Stimulated activated CD4-positive, alpha-beta T cell treated with anti-CD3 and anti-CD28 coated beads, Interleukin-12 subunit alpha, Interleukin-12 subunit beta, amount 100 ng/mL, for 24 hours (primary cell): ENCODE measurements at places on chromosomes 7 and 10.

GRCh38 chr10:71073451-71074175, 138.8 kb upstream of the UNC5B start:
- DNase-seq, result no peak

DNA sequence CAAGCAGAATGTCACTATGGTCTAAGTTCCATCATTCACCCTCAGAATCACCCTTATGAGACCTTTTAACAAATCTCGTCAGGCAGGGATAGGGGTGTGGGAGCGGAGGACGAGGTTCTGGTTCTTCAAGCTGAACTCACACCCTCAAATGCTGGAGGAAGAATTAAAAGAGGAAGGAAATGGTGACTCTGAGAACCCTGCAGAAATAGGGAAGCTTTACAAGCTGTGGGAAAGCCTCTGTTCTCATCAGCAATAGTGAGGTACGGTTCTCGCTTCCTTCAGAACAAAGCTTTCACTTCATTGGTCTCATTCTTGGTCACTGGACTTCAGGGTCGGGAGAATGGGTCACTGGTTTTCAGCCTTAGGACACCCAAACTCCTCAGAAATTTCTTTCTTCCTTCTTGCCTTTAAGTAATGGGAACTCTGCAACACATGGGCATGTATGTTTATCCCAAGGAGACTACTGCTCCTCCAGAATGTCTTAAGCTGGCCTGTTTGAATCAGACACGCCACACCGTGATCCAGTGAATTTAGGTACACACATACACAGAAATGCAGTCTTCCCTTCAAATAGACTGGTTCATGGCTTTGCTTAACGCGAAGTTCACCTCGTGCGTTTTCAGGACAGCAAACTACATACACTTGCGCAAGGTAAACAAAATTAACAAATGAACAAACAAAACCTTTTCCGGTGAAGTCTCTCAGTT, 226.0 kb downstream of the SFMBT2 start:
- no peak for DNase-seq

GRCh38 chr7:55527307-55527706, 45.0 kb downstream of the VOPP1 start:
- DNase-seq, result no peak

DNA sequence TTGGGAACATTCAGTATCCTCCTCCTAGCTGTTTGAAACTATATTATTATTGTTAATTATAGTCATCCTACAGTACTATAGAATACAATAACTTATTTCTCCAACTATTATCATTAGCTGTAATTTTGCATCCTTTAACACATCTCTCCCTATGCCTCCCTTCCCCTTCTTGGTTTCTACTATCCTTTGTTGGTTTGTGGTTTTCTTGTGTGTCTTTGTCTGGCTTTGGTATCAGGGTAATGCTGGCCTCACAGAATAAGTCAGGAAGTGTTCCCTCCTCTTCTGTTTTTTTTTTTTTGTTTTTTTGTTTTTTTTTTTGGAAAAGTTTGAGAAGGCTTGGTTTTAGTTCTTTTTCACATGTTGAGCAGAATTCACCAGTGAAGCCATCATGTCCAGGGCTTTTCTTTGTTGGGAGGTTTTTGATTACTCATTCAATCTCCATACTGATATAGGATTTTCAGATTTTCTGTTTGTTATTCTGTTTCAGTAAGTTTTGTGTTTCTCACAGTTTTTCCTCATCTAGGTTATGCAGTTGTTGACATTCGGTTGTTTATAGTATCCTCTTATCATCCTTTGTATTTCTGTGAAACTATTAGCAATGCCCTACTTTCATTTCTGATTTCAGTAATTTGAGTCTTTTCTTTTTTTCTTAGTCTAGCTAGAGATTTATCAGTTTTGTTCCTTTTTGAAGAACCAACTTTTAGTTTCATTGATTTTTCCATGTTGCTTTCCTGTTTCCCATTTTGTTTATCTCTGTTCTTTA, 21.6 kb downstream of the C1GALT1 start:
- no peak for DNase-seq

DNA sequence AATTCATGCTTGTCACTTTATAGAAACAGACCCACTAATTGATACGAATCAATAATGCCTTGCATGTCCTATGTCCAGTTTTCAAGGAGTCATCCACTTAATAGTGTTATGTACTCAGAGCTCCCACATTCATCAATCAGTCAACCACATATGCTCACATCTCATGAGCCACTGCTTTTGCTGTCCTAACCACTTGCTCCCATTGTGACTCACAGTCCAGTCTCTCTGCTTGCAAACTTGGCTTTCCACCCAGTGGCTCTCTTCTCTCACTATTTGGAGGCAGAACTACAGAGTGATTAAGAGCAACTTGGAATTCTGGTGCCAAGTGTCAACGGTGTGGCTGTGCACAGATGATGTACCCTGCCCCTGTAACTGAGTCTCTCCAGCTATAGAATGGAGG, 166.0 kb downstream of the SNX13 start:
- no peak for DNase-seq

GRCh38 chr7:19119372-19119771, 1.9 kb upstream of the TWIST1 start:
- DNase-seq, result no peak

- no peak for DNase-seq
Observed at GRCh38 chr7:134782121-134782623, 2.7 kb downstream of the CALD1 start.

DNA sequence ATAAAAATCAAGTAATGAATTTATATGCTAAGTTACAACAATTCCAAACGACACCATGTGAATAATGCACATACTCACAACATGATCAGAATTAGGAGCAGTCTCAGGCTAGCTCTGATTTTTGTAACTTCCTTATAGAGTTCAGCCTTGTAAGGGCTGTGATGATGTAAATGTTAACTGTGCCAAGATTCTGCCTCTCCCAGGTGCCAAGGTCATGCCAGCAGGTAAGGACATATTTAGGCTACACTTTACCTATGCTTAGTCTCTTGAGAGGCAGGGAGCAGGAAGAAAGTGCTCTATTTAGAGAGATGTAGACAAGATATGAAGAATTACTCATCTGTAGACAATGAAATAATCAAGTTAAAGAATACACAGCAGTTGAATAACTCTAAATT, 53.6 kb upstream of the AGR3 start:
- DNase-seq, result no peak

- no peak for DNase-seq
Observed at GRCh38 chr10:88297103-88297502, 286.0 kb downstream of the RNLS start.

DNA sequence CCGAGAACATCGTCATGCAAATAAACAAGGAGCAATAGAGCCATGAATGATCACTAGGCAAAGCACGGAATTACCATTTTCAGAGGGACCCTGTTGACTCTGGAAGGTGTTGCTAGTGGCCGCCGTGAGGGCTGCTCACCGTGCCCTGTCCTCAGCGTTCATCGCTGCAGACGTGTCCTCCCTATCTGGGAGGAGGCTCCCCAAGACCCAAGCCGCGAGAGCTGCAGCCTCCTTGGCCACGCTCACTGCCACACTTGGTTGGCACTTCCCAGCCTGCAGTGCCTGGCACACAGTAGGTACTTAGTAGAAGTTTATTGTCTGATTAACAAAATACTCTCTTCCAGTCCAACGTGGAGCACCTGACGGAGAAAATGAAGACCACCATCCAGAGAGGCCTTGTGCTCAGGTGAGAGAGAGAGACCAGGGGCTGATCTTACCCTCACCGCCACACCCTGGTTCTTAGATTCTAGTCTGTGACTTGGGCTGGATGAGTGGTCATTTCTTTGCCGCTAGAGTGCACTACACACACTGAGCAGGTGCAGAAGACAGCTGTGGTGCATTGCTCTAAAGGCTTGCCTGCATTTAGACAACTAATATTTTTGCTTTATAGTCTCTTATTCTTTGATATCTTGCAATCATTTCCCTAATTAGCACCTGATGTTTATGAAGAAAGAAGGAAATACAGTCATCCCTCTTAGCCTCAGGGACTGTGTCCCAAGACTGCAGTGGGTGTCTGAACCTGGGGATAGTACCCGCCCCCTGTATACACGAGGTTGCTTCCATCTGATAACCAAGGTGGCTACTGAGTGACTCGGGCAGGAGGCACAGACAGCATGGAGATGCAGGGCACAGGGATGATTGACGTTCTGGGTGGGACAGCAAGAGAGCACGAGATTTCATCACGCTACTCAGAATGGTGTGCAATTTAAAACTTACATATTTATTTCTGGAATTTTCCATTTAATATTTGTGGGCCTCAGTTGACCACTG, 40.3 kb downstream of the PITRM1 start:
- no peak for DNase-seq

DNA sequence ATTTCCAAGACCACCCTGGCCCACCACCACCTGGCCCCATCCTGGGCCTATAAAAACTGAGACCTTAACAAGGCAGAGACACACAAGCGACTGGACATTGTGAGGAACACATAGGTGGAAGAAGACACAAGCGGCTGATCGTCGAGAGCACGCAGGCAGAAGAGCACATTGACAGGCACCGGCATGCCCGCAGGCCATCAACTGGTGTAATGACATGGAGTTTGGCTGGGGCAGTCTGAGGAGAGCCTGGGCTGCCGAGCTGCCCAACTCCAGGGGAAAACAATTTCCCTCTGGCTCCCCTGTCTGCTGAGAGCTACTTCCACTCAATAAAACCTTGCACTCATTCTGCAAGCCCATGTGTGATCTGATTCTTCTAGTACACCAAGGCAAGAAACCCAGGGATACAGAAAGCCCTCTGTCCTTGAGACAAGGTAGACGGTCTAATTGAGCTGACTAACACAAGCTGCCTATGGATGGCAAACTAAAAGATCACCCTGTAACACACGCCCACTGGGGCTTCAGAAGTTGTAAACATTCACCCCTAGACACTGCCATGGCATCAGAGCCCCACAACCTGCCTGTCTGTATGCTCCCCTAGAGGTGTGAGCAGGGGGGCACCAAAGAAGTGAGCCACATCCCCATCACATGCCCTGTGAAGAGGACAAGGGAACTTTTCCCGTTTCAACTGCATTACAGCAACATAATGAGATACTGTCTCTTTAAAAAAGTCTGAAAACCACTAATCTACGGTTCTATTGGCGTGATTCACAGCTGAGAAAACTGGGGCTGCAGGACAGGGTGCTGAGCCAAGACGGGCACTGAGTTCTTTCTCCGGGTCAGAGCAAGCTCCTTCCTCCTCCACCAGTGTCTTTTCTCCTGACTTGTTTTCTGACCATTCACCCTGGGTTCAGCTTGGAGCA, 18.5 kb upstream of the TNS3 start:
- no peak for DNase-seq

DNA sequence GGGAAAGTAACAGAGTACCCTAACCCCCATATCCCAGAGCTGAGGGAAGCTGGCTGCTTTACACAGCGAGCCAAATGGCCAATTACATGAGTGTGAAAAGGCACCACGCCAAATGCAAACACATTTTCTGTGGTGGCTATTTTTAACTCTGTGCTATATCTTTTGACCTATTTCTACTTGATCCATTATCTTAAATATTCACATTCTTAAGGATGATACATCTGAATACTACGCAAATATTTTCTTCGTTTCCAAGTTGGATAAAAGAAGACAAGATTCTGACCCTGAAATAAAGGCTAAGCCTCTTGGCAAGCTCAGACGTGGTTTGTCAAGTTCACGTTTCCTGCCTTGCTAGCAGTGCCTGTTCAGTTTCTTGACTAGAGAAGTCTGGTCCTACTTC, 146.7 kb upstream of the TMEM196 start:
- no peak for DNase-seq

DNA sequence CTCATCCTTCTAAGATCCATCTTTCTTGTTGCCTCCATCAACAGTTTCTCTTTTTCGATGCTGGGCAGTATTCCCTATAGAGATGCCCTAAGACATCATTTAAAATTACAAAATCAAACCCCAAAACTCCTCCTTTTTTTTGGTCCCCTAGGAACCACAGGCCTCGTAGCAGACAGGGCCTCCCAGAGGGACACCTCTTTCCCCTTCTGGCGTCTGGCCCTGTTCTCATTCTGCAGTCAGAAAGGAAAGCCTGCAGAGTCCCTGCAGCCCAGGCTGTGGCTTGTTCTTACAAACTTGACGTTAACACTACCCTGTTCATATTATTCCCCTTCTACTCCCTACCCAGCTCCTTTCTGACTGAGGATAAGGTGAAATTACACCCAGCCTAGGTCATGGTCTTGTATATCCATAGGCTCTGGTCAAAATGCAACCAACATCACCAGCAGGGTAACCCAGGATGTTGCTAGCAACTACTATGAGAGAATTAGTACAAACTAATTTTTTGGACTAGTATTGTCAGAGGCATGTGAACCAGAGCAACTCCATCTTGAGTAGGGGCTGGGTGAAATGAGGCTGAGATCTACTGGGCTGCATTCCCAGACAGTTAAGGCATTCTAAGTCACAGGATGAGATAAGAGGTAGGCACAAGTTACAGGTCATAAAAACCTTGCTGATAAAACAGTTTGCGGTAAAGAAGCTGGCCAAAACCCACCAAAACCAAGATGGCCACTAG, 3.5 kb upstream of the EPHA1 start:
- no peak for DNase-seq

DNA sequence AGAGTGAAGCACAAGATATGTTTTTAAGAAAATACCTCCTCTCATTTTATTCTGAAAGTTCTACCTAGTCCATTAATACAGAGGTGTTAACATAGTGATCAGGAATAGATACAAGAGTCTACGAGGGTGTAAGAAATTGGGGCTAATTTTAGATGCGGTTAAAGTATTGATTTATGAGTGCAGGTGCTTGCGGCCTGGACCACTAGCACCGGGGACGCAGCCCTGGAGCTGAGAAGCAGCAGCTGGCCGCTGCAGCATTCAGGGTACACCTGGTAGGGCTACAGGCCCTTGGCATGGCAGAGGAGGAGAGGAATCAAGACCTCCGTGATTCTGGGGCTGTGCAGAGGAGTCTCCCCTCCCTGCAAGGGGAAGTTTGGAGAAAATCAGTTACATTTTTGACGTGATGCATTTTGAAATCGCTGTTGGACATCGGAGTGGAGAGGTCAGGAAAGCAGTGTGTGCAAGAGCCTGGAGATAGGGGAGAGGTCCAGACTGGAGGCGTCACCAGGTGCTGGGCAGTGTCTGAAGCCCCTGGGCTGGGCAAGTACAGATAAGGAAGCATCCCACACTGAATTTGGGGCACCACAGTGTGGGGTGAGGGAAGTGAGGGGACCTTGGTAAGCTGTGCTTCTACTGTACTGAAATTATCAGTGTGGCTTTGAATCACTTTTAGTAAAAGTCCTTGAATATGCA, 112.3 kb downstream of the VWC2 start:
- DNase-seq, result no peak

DNA sequence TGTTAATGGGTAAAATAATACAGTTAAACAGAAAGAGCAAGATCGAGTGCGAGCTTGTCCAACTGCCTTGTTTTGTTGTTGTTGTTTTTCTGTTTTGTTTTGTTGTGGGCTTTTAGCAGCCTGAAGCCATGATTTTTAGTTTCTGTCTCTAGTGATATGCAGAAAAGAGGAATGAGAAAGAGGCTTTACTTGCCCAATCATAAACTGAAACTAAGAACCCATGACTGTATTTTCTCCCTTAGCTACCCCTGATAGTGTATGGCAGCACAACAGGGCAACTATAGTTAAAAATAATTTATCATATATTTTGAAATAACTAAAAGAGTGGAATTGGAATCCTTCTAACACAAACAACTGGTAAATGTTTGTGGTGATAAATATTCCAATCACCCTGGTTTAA, 493.9 kb downstream of the GLRX3 start:
- no peak for DNase-seq
